ENCODE measurements at places on chromosomes 2 and 18. TPM values are rescaled to one million over a fixed set of nuclear protein-coding genes. Genes with fewer than 3 reads are reported as not detected.

COX5B gene
- 603 TPM for total RNA-seq

GPAT2 gene
- not detected for total RNA-seq

SCG2 gene
- total RNA-seq = 18.0 TPM

SCN1A gene
- not detected for total RNA-seq

SIX3 gene
- not detected for total RNA-seq

SERPINB4 gene
- 0.05 TPM for total RNA-seq

Measured in M059J (cell line).